HT-29 (cell line): ENCODE measurements at places on chromosomes 4 and X.

- DNase-seq, result no peak
These were observed 89.1 kb upstream of the TET2 start for GRCh38 chr4:105057370-105058105.

DNA sequence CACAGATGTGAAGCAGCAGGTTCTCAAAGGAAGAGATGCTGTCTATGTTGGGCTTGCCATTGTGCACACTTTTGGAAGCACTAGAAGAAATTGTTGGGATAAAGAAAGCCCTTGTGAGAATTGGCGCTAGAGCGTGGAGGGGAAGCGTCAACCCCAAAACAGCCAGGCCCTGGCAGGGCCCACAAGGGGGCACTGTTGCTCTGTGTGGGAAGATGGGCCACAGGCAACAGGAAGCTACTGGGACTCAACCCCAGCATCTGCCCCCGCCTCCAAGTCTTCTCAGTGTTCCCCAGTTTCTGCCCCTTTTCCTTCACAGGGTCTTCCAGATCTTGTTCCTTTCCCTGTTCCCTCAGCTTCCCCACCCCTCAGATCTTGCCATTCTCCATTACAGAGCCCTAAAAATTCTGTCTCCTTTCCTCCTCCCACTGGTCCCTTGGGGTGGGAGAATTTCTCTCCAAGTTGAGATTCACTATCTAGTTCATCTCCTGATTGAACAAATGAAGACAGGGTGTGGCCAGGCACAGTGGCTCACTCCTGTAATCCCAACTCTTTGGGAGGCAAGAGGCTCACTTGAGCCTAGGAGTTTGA, 85.5 kb downstream of the STARD8 start:
- peak; percentile 87 for DNase-seq

- DNase-seq, result peak; percentile 64
These were observed 20.3 kb downstream of the MEPE start for GRCh38 chr4:87853108-87853507.

- DNase-seq, result no peak
These were observed 2.8 kb upstream of the TIFA start for GRCh38 chr4:112288455-112288854.

- DNase-seq, result no peak
These were observed 15.7 kb downstream of the CCKAR start for GRCh38 chr4:26474551-26474950.

DNA sequence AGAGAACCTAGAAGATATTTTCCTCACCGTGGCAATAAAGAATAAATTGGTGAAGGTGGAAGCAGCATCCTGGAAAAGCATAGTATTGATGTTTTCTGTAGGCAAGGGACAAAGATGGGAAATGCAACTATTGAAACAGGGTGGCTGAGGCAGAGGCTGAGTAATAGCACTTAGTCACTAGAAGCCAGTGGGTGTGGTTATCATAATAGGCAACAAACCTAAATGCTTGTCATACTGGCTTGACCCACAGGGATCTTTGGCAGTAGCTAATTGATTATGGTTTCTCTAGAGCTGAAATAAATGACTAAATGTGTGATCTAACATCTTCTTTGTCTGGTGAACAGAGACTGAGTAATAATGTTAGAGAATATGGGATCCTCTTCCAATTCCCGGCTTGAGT, 353.6 kb upstream of the RPS6KA3 start:
- peak; percentile 4 for DNase-seq

GRCh38 chr4:152728343-152728742, 48.5 kb upstream of the TMEM154 start:
- no peak for DNase-seq

DNA sequence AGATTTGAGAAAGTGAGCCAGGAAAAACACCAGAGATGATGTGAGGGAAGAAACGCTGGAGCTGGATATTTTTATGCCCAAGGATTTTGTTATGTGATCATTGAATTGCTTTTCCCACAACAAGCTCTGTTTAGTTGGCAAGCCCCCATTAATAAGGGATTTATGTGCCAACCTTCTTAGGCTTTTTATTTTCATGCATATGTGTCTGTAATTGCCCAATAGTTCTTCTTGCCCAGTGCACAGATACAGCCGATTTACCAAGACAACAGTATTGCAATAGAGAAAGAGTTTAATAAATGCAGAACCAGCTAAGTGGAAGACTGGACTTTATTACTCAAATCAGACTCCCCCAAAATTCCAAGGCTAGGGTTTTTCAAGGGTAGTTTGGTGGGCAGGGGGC, 57.7 kb downstream of the TRIM2 start:
- no peak for DNase-seq

GRCh38 chrX:40380655-40381488, 199.9 kb upstream of the ATP6AP2 start:
- DNase-seq, result no peak

- no peak for DNase-seq
These were observed 28.0 kb downstream of the ZNF185 start for GRCh38 chrX:152925835-152926234.

DNA sequence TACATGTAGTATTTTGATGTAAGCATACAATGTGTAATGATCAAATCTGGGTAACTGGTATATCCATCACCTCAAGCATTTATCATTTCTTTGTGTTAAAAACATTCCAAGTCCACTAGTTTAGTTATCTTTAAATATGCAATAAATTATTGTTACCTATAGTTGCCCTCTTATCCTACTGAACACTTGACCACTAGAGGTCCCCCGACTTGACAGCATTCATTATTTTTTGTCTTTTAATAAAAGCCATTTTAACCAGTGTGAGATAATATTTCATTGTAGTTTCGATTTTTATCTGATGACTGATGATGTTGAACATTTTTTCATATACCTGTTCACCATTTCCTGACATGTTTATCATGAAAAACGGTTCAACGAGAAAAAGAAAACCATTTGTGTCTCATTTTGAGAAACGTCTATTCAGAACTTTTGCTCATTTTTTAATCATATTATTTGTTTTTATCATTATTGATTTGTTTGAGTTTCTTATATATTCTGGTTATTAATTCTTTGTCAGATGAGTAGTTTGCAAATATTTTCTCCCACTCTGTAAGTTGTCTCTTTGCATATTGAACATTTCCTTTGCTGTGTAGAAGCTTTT, 199.0 kb upstream of the CXXC4 start:
- DNase-seq, result peak; percentile 76

DNA sequence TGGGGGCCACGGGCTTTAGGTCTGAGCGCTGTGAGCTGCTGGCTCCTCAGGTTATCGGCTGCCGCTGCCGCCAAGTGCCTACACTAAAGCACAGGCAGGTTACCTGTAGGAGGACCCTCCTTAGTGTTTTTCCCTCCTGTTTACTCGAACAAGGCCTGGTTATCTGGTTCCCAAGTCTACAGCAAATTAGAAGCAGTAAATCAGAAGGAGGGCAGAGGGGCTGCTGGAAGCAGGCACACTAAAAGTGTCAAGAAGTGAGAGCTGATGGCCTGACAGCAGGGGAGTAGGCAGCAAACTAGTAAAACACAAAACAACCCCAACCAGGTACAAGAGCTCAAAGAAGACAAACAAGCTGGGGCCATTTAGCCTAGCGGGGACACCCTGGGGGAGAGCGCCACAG, 125.0 kb upstream of the PJA1 start:
- no peak for DNase-seq

- no peak for DNase-seq
These were observed 1.3 kb upstream of the FGA start for GRCh38 chr4:154591890-154592289.

DNA sequence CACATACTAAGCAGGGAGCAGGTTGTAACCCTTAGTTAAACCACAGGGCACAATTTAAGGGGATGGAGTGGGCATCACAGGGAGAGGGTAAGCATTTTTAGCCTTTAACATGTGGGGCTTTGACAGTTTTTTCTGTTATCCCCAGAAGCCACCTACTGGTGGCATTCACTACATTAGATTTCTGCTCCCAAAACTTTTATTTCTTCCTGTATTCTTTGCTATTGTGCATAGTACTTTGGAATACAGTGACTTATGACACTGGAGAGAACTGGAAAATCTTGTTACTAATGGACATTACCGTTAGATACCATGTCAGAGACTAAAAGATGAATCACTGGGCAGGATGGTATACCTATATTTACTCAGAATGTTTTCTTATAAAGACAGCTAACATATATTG, 7.3 kb downstream of the TRIM75 start:
- peak; percentile 7 for DNase-seq

DNA sequence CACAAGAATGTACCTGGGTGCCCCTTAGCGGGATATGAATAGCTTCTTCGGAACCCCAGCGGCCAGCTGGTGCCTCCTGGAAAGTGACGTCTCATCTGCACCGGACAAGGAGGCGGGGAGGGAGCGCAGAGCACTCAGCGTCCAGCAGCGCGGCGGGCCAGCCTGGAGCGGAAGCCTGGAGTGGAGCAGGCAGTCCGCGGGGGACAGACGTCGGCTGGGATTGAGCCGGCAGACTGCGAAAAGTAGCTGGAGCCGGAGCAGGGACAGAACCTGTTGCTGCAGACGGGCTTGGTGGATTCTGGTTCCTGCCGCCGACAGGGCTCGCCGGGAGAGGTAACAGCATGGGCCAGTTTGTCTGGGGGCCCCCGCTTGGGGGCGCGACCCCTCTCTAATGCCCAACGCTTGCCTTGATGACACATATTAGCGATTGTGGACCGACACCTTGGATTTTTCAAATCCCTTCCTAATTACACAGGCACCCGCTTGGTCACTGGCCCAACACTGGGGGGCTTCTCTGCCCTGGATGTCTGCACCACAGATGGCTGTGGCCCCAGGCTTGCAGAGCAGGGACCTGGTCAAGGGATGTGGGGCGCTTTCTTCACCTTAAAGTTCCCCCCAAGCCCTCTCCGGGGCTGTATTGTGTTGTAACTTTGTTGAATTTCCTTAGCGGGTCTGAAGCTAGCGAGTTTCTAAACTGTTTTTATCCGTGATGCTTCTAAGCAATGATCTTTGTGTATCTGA, at the start of gene NPFFR2:
TSS of gene NPFFR2 (plus strand) at position 133 of the 741 bp plus-strand sequence. CDS start 96,592 bp downstream, outside the sequence.
- DNase-seq, result no peak
